NCI-H2029 (cell line): ENCODE measurements at places on chromosomes 7 and 10.

DNA sequence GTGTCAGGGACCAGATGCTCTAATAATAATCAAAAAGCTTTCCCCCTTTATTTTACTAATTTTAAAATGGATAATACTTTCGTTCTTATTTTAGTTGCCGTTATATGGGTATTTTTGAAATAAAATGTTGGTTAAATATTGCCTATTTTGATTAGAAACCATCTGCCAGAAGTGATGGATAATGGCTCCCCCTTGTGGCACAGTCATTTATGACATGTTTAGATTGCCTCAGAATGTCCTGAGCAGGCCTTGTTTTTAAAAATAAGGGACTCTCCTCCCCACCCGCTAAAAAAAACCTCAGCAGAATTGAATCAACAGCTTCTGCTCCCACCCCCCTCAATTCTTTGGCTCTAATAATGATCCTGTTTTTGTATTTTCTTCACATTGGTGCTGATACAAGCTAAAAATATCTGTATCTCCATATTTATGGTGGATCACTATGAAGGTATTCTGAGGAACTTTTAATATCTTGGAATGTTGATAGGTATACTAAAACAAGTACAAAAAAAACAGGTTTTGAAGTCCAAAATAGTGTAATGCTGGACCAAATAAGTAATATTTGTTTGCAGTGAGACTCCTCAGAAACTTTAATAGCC is 38.8 kb downstream of the TMEM60 start:
- peak; percentile 5 for DNase-seq

DNA sequence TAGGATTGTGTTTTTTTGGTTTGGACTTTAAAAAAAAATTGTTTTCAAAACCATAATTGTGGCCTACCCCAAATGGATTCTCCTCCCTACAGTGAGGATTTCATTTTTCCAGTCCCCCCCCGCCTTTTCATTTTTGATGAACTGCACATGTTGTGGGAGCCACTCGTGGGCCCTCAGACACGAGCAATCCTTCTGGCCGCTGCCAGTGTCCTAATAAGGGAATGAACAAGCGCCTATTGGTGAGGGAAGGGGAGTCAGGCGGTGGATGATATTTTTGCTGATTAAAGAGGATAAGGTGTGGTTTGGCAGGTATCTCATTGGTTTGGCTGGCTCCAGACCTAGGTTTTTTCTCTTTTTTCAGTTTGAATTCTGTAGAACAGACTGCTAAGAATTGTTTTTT is 78.7 kb upstream of the AGBL3 start:
- DNase-seq: no peak

DNA sequence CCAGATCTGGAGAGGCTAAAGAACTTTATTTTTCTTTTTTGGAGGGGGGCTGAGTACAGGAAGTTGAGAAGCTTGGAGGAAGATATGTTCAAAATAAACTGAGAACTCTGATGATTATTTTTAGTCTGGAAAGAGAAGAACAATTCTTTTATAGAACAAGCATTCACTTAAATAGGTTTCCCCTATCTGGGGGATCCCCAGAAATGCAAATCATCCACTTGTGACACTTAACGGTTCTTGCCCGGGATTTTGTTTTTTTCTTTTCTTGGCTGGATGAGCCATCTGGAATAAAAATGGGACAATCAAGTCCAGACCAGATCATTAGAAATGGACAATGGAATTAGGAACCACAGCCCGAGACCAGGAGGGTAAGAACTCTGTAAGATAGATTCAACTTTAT is 95.9 kb upstream of the EGR2 start:
- no peak for DNase-seq

DNA sequence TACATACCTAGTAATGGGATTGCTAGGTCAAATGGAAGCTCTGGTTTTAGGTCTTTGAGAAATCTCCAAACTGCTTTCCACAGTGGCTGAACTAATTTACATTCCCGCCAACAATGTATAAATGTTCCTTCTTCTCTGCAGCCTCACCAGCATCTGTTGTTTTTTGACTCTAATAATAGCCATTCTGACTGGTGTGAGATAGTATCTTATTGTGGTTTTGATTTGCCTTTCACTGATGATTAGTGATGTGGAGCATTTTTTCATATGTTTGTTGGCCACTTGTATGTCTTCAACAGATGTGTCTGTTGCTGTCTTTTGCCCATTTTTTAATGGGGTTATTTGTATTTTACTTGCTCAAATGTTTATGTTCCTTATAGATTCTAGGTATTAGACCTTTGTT is 675.5 kb downstream of the SUGCT start:
- no peak for DNase-seq

DNA sequence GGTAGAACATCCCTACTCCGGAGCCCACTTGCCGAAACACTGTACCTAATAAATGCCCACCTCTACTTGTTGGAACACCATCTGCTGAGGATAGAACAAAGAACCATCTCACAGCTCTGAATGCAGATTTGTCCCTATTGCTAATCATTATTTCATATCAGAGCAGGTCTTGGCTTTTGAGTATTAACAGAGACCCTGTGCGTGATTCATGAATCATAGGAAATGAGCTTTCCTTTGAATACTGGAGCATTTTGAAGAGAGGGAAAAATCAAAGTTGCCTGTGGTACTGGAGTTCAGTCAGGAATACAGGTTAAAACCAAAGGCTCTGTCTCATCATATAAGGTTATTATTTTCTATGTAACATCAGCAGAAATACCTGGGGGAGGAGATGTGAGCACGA is 1132.3 kb downstream of the XPNPEP1 start:
- no peak for DNase-seq

DNA sequence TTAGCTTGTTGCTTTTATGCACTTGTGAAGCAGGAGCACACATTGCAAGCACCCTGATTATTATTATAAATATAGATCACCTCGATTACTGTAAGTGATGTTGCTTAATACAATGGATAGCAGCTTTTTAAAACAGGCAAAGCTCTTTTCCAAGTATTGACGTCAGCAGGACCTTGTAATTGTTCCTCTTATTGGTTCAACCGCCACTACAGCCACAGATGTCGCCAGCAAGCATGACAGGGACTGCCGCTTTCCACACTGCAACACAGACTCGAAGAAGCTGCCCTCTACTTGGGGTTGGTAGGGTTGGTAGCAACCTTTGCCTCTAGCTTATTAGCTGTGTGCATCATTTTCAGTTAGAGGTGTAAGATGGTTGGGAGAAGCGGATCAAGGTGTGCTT is 167.6 kb downstream of the ZNF365 start:
- no peak for DNase-seq

DNA sequence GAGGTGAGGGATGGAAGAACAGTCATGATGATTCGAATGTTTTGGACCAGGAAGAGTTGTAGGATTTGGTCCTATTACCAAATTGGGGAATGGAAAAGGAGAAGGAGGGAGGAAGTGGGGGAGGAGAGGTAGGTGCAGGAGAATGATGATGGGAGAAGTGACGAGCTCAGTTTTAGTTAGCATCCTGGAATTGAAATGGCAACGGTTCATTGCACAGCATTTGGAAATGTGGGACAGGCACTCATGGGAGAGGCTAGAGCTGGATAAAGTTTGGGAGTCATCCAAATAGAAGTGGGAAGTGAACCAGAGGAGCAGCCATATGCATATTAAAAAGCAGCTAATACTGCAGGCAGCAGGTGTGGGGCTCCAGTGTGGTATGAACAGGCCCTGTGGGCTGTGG is 253.6 kb downstream of the SORCS3 start:
- no peak for DNase-seq

- DNase-seq: no peak
These were observed 47.9 kb downstream of the SP8 start for GRCh38 chr7:20738518-20739481.

- no peak for DNase-seq
These were observed 50.1 kb downstream of the PLPP4 start for GRCh38 chr10:120507175-120507574.

DNA sequence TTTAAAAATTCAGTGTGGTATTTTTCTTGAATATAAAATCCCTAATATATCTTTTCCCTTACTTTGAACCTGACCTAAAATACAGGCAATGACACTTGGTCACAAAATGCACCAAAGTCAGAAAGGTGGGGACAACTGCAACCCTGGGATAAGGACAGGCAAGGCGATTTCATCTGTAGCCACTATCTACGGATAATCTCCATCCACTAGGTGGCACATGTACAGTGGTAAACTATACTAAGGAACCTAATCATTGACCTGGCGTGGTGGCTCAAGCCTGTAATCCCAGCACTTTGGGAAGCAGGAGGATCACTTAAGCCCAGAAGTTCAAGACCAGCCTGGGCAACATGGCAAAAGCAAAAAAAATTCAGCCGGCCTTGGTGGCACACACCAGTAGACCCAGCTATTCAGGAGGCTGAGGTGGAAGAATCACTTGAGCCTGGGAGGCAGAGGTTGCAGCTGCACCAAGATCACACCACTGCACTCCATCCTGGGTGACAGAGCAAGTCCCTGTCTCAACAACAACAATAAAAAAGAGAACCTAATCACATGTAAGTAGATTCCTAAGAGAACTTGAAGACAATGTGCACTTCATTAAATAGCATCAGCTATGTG is 98.9 kb downstream of the KMT2C start:
- DNase-seq: peak; percentile 35

GRCh38 chr10:58473976-58474375 is 38.7 kb upstream of the BICC1 start:
- no peak for DNase-seq

GRCh38 chr7:19964246-19964645 is 190.8 kb upstream of the TMEM196 start:
- no peak for DNase-seq

GRCh38 chr7:107147464-107148393 is 21.1 kb upstream of the HBP1 start:
- no peak for DNase-seq

DNA sequence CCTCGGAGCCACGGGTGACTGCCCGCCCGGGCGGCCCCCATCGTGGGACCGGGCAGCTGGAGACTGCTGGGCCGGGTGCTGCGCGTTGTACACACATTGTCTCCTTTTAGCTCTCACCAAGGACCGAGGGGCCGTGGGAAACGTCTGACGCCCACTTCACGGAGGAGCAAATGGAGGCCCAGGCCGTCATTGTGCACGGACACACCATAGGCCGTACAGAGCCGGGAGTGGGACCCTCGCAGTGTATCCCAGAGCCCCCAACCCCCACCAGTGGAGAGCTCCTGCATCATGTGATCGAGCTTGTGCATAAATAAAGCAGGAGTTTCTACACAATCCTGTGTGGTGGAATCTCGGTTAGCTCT is 722 bp downstream of the DENND10 start:
- DNase-seq: no peak

DNA sequence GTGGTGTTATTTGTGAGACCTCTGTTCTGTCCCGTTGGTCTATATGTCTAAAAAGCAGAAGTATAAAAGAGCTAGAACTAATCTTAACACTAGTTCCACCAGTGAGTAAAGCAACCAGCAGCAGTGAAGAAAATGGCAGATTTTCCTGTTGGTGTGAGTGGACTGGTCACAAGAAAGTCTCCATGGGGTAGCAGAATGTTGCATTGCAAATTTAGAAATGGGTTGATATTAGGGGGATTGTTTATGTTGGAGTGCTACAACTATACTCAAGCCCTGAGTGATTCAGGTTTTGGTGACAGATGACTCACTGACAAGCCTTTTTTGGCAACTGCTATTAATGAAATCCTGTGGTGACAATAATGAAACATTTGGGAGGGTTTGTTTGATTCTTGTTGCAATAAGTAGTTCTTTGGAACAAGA is 5.6 kb downstream of the AVL9 start:
- no peak for DNase-seq

DNA sequence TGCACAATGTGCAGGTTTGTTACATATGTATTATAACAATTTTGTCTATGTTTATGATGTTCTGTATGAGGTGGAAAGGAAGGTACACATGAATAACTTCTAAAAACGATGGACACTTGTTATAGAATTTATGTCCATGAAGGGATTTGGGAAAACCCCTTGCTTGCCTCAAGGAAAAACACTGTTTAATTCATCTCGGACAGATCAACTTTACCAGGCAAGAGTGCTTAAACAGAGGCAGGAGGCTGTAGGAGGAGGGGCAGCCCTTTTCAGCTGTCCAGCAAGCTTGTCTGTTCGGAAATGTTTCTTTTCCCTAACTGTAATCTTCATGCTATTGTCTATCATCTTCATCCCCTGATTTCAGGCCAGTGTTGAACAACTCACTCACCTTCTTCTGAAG is 200.9 kb downstream of the CDC14C start:
- DNase-seq: no peak

DNA sequence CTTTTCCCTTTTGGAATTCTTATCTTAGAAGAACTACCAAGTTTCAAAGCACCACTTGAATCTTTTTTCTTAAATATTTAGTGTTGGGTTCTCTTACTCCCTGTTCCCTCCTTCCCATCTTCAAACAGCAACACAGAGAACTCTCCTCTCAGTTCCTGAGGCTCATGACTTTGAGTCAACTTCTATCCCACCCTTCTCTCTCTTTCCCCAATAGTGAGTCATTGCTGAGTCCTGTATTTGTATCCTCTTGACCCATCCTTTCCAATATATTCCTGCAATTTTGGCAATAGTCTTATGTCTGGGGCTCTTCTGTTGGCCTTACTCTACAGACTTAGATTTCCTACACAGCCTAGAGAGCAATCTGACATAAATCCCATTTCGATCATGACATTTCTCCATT is 20.8 kb upstream of the JCAD start:
- DNase-seq: no peak

GRCh38 chr10:111455776-111456426 is 379.1 kb downstream of the ADRA2A start:
- no peak for DNase-seq

DNA sequence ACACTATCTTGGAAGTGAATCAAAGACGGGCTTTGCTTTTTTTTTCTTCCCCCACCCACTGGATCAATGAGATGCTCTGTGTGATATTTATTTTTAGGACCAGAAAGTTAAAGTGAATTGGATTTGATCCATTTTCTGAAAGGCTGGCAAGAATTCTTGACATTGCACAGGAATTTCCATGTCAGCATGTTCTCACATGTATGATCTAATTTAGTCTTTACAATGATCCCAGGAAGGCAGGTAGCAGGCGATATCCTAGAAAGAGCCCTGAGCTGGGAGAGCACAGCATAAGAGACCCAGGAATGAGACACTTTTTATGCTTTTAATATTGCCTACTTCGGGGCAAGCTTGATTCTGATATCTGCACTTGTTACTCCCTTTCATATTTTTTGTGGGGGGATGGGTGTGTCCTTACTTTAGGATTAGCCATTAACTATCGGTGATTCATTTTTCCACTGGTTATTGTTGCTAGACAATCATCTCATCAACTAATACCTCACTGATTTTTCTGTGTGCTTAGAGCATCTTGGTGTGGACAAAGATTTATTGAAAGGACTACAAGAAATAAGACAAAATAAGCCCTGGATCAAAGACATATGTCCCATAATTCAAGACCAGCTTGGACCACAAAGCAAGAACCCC is 58.1 kb downstream of the NRP1 start:
- no peak for DNase-seq

GRCh38 chr10:25178411-25178810 is 3.6 kb downstream of the GPR158 start:
- DNase-seq: no peak

DNA sequence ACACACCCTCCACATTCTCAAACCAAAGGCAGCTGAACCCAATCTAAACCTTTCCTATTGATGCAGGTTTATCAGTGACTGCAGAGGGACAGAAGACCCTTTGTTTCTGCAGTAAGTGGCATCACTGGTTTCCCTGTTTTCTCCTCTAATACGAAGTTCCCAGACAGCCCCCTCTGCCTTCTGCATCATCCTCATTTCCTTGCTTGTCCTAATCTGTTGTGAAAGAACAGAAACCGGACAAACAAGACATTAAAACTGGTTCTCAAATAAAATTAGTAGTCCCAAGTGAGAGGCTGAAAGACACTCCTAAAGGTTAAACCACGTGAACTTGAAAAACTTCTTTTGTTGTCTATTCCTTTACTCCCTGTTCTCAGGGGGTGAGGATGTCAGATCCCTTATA is 10.1 kb upstream of the ADRB1 start:
- no peak for DNase-seq
